ENCODE measurements at places on chromosomes 12 and 14.

- no peak for DNase-seq
These were observed 311.4 kb upstream of the ATP2B1 start for GRCh38 chr12:90020014-90020413.

- no peak for DNase-seq
These were observed 129.3 kb downstream of the ZFP36L1 start for GRCh38 chr14:68663385-68664076.

- no peak for DNase-seq
These were observed 52.0 kb downstream of the NOS1 start for GRCh38 chr12:117309276-117309925.

DNA sequence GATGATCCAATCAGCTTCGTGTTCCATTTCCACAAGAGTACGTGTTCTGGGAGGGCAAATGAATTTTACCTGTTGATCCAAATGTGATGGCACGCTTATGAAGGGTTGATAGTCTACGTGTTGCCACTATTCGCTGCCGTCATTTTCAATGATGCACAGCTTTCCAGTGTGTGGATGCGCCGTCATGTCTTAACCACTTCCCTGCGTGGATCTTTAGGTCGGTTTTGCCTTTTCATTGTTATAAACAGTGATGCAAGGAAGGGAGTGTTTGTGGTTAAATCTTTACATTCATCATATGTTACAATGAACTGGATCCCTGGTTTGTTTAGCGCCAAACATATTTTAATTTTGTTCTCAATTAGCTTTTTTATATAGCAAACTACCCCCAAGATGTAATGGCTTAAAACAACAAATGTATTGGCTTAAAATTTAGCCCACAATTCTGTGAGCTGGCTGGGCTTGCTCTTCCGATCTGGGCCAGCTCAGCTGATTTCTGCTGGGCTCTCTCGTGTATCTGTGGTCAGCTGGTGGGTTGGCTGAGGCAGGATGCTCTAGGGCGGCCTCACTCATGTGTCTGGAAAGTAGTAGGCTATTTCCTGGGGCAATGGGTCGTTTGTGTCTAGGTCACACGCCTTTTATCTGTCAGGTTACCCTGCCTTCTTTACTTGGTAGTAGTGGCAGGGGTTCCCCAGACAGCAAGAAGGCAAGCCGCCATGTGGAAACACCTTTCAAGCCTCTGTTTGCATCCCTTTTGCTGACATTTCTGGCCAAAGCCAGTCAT, 176.7 kb downstream of the CRADD start:
- DNase-seq, result no peak

DNA sequence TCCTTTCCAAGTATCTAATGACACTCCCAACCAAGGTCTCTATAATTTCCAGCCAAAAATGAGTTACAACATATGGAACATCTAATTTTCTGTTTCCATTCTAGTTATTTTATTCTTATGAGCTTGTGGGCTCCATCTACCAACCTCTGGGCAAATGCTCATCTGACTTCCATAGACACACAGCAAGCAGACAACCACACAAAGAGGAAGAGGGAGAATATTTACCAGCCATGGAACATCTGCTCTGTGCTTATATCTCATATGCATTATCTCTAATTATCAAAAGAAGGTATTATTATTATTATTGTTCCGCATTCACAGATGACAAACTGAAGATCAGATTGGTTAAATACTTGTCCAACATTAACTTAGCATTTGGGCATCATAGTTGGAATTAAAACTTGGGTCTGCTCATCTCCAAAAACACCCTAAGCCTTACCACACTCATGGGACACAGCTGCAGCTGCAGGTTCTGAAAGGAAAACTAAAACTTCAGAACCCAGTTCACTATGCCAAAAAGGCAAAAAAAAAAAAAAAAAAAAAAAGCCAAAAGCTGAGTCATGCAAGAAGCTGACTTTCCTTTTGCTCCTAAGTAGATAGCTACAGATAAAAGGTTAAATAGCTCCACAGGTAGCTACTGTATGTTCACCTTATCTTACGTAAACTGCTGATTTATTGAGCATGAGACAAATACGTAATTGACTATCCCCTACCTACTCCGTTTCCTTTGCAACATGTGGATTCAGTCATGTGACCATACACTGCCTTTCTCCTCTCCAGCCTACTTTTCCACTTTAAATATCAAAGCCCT, 23.6 kb upstream of the TCL1B start:
- DNase-seq, result no peak

- DNase-seq, result no peak
These were observed 25.4 kb downstream of the CHST11 start for GRCh38 chr12:104482113-104482512.

- DNase-seq, result no peak
These were observed 33.8 kb downstream of the LRIG3 start for GRCh38 chr12:58886474-58886873.

DNA sequence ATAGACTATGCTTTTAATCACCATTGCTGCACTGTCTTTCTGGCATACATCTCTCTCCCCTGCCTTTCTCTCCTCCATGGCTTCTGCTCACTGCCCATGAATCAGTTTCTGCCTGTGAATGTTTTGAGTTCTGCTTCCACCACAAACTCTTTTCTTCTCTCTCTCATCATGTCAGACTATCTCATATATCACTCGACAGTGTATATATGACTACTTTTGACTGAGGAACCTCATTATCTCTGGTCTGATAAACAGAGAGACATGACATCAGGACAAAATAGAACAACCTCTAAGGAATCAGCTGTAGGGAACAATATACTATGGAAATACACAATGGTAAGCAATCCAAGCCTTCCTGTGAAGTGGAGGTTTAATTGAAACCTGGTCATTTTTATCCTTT, 177.9 kb downstream of the FOXA1 start:
- no peak for DNase-seq

Measured in NCI-H446 treated with DMSO at 0.1 percent for 48 hours (cell line).